ENCODE measurements at places on chromosomes 13 and 19. TPM values are rescaled to one million over a fixed set of nuclear protein-coding genes. Genes with fewer than 3 reads are reported as not detected.

DNA sequence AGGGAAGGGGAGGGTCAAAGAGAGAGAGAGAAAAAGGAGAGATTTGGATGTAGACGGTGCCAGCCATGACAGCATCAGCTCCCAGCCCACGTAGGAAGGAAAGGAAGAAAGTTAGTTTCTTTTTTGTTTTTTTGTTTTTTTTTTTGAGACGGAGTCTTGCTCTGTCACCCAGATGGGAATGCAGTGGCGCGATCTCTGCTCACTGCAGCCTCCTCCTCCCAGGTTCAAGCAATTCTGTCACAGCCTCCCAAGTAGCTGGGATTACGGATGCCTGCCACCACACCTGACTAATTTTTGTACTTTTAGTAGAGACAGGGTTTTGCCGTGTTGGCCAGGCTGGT lies 27.6 kb downstream of the ELL start:
- no peak for DNase-seq
- no peaks in the 10 kb centered on the region for H3K27me3 ChIP-seq
- H3K36me3 ChIP-seq, result no peaks in the 10 kb centered on the region
- H3K4me1 ChIP-seq, result peaks cover 62% of the 10 kb centered on the region
- no peak overlapping the region for H3K27ac ChIP-seq

DNA sequence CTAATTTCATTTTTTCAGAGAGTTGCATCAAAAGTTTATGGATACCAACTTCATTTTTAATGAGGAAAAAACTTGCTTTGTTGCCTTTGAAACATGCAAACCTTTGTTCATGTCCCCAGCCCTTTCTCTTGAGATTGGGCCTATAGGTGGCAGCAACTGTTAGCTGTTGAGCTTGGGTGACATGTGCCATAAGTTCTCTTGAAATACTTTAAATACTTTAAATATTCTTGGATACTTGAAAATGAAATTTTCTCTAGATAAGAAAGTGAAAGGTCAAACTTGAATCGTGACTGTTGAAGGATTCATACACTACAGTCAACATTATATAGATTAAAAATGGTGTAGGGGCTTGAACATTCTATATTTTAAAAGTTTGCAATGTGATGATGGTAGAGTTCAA lies 294.9 kb downstream of the NDFIP2 start:
- no peak overlapping the region for H3K4me3 ChIP-seq
- no peak overlapping the region for H3K27ac ChIP-seq
- H3K36me3 ChIP-seq, result no peaks in the 10 kb centered on the region
- no peaks in the 10 kb centered on the region for H3K27me3 ChIP-seq

DNA sequence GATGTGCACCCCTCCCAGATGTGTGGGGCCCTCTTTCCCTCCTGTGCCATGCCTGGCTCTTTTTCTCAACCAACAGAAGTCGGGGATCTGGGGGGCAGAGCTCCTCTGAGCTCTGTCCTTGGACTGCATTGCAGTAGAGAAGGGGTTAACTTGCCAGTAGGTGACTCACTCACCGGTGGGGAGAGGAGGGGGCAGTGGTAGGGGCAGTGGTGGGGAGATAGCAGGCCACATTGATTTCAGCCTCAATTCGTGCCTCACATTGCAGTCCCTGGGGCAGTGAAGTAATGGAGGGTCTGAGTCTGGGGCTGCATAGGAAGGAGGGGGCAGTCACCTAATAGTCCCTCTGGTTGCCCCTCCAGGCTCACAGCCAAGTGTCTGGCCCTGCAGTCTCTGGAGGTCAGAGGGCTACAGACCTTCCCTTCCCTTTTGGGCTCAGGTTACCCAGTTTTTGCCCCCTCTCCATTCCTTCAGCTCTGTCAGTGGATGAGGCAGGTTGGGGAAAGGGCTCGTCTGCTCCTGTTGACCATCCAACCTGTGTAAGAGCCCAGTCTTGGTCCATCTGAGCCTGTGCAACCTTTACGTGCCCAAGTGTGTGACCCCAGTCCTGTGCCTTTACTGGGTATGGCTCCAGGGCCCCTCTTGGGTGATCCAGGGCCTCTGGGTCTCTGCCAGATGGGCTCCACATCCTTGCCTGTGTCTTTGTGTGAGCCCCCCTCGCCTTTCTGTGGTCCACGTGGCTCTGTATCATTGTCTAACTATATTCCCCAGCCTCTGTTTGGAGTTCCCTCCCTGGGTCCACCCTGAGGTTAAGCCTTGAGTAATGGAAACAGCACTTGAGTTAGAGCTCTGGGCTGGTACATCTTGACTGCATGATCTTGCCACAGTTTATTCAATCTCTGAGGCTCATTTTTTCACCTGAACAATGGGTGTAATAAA lies 13.0 kb downstream of the CIC start:
- DNase-seq, result peak; percentile 76
- H3K27ac ChIP-seq, result peak overlapping the region; percentile 99
- H3K4me3 ChIP-seq, result peak overlapping the region; percentile 66

DNA sequence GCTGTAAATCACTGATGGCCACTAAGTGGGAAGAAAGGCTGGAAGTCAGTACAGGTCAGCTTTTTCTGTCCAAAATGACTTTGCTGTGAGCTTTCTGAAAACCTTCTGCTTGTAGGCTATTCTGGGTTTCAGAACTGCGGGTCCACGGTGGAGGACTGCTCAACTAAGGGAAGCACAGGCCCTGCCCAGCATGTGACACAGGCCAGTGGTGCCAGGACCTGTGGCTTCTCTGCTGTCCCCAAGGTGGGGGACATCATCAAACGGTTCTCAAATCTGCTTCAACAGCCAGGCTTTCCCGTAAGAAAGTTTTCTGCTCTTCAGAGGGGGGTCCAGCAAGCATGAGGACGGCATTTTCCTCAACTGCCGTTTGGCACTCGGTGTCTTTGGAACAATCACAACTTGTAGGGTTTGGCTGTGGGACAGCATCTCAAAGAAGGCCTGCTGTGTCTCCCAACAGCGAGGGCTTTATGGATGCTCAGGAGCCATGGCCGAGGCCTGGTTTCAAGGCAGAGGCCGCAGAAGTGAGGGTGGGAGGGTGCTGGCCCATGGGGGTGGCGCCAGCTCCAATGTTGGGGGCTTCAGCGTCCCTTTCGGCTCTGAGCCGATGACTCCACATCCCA lies 3.8 kb downstream of the SGTA start:
- H3K4me1 ChIP-seq, result peaks cover 66% of the 10 kb centered on the region
- no peak for DNase-seq
- H3K4me3 ChIP-seq, result no peak overlapping the region
- peak overlapping the region; percentile 15 for H3K27ac ChIP-seq

DNA sequence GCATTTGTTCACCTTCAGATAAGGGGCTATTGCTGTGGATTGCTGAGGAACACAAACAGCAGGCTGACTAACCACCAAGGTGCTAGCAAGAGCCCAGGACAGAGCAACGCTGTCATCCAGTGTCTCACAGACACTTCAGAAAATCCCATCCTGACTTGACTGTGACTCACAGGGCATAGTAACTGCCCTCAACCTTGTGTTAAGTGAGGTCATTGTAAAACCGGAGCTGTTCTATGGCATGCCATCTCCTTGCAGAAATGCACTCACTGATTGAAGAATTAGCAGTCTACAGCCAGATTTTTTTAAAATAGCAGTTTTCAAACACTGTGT lies 51.1 kb downstream of the TNFRSF19 start:
- H3K27me3 ChIP-seq, result no peaks in the 10 kb centered on the region
- no peaks in the 10 kb centered on the region for H3K4me1 ChIP-seq
- no peaks in the 10 kb centered on the region for H3K36me3 ChIP-seq
- H3K27ac ChIP-seq, result no peak overlapping the region

- no peak overlapping the region for H3K27ac ChIP-seq
- peaks cover 54% of the 10 kb centered on the region for H3K36me3 ChIP-seq
- no peaks in the 10 kb centered on the region for H3K27me3 ChIP-seq
These were observed 19.7 kb downstream of the ZNF433 start for GRCh38 chr19:12015753-12016116.

- H3K36me3 ChIP-seq, result no peaks in the 10 kb centered on the region
- no peaks in the 10 kb centered on the region for H3K4me1 ChIP-seq
- no peak for DNase-seq
- H3K4me3 ChIP-seq, result no peak overlapping the region
- no peaks in the 10 kb centered on the region for H3K27me3 ChIP-seq
These were observed 496.2 kb upstream of the KLHL1 start for GRCh38 chr13:70604448-70604847.

DNA sequence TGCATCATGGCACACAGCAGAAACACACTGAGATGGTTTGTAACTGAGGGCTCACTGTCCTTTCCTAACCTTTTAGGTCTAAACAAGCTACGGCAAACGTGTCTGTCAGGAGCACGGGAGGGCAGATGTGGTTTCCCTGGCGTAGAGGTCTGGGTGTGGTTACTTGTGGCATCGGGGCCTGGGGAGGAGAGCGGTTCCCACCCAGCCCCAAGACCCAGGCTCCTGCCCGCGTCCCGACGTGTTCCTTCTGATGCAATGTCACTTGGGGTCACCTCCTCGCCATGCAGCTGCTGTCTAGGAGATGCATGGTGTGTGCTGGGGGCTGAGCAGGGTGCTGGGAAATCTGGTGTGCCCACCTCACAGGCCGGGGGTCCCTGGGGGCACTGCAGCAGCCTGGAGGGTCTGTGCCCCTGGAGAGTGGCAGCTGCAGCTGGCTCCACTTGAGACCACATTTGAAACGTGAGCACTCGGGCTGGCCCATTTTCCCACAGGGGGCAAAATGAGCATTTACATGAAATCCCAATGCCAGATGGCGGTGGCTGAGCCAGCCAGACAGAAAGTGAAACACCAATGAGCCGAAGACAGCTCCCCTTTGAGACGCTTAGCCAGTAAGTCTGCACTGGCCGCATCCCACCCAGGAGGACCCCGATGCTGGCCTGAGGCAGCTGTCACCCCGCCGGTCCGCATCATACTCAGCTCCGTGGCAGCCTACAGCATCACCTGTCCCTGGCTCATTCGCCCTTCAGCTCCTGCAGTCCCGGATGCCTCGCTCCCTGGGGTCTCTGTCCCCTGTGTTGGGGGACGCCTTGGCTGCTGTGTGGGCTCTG lies 22.3 kb upstream of the MYDGF start:
- H3K4me3 ChIP-seq, result no peak overlapping the region
- no peaks in the 10 kb centered on the region for H3K4me1 ChIP-seq
- DNase-seq, result no peak
- H3K27ac ChIP-seq, result no peak overlapping the region
- H3K27me3 ChIP-seq, result no peaks in the 10 kb centered on the region
- H3K36me3 ChIP-seq, result peaks cover 45% of the 10 kb centered on the region

Gene TEKTIP1
- not detected for total RNA-seq

Gene CEBPA
- 4.4 TPM for total RNA-seq

Gene LRG1
- not detected for total RNA-seq

Gene KCNC3
- not detected for total RNA-seq

Gene ANGPTL8
- total RNA-seq, result not detected

Gene CLDND2
- total RNA-seq, result not detected

Gene PEG3
- total RNA-seq, result 23.3 TPM

Gene TSSK6
- 1.6 TPM for total RNA-seq

Gene SELENOV
- total RNA-seq, result not detected
